ENCODE measurements at places on chromosomes 1 and 21.

GRCh38 chr1:221758455-221758854 lies 16.6 kb upstream of the DUSP10 start:
- DNase-seq, result no peak

DNA sequence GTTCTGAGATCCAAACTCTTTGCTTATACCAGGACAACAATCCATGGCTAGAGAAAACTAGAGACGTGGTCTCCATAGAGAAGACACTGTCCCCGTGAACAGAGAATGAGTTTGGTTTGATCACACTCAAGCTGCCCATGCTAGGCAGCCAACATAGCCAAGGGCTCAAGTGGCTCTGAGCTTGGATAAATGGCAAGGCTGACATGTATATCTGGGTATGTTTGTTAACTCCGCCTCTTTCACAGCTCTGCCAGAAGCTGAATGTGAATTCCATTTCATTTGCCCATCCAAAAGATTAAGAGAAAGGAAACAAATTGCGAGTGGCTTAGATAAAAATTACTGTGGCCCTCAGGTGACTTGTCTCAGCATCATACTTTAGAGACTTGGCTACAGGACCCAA lies 38.0 kb downstream of the ILDR2 start:
- no peak for DNase-seq

DNA sequence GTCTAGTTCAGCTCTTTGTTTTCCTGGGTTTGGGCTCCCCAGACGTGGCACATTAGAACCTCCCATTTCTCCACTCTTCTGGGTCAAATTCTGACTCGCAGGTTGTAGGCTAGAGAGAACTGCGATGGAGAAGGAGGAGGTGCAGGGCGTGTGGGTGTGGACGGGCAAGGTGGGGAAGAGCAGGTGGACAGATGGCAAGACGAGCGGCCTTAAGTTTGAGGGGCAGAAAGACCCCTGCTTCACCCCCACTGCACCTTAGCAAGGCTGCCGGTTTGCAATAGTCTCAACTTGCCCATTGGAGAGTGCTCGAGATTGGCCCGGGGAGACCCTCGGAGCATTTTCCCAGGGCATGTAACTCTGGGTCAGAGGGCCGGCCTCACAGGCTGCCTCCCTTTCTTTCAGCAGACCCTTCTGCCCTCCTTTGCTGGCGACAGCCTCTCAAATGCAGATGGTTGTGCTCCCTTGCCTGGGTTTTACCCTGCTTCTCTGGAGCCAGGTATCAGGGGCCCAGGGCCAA lies 1.7 kb downstream of the IL24 start:
- DNase-seq, result no peak

DNA sequence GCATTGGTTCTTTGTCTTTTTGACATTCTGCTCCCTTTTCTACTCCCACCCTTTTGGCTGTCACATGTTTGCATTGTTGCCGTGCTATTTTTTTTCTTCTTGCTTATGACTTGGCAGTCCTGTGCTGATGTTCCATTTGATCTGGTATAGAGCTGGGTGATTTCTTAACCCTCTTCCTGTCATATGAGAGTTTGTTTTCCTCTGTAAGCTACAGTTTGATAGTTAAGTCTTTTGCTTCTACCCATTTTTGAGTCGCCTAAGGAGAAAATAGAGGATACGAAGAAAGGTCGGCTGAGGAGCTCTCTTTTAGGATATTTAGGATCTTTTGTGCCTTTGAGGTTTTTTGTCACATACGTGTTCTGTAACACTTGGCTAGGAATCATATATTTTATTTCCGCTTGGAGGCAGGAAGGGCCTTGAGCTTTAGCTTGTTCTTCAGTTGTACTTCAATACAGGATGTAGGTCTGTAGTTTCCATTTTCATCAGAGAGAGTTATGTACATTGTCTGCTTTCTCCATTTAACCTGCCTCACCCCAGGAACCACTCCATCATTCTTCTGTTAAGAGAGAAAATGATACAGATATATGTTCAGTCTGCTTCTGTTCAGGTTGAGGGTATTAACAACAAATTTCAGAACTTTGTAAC lies 150.7 kb downstream of the BACH1 start:
- DNase-seq, result no peak

GRCh38 chr1:64194168-64195080 lies 9.0 kb upstream of the UBE2U start:
- no peak for DNase-seq

GRCh38 chr1:67217938-67218337 lies 51.7 kb downstream of the IL23R start:
- no peak for DNase-seq

GRCh38 chr1:50271968-50272578 lies 151.2 kb downstream of the DMRTA2 start:
- no peak for DNase-seq

DNA sequence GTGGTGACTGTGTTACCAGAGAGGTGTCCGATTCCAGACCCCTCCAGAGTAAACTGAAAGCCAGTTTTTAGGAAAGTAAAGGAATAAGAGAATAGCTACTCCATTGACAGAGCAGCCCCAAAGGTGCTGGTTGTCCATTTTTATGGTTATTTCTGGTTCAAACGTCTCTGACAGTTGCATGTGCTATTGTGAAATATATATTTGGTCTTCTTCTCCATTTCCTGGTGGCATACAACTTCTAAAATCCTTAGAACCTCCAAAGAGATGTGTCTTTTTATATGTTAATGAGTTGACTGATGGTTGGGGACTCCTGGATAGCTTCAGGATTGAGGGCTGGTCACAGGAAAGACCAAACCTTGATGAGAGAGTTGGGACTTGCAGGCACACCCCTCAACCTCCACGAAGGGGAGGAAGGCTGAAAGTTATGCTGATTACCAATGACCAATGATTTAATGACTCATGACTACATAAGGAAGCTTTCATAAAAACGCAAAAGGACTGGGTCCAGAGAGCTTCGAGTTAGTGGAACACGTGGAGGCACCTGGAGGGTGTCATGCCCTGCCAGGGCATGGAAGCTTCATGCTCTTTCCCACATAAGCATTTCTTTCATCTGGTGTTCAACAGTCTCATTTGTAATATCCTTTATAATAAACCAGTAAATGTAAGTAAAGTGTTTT lies 100.7 kb downstream of the SLC16A1 start:
- DNase-seq, result no peak

DNA sequence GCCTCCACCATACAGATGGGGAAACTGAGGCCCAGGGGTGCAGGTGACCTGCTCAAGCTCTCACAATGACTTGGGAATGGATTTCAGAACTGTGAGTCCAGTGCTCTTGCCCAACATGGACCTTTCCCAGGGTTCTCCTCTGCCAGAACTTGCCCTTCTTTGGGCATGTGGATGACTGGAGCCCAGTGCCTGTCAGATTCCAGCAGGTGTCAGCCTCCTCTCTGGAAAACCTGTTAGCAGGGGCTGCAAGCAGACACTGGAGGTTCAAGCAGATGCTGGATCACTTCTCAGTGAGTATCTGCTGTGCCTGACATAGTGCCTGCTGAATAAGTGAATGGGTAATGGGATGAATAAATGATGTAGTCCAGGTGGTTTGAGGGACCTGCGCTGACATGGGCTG lies 314.2 kb upstream of the POU3F1 start:
- no peak for DNase-seq

DNA sequence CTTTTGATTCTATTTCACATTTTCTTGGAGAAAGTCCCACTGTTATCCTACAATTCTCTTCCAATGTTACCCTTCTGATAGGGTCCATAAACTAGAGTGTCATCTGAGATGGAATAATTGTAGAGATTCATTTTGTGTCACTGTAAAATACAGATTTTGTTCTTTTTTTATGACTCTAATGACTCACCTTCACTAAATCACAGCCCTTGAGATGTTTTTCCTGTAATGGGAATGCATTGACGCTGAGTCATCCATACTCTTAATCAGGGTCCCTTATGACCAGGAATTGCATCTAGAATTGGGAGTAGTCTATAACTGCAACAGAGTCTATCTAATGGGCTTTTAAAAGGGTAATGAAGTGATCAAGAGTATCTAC lies 315.5 kb downstream of the TGFB2 start:
- DNase-seq, result no peak

DNA sequence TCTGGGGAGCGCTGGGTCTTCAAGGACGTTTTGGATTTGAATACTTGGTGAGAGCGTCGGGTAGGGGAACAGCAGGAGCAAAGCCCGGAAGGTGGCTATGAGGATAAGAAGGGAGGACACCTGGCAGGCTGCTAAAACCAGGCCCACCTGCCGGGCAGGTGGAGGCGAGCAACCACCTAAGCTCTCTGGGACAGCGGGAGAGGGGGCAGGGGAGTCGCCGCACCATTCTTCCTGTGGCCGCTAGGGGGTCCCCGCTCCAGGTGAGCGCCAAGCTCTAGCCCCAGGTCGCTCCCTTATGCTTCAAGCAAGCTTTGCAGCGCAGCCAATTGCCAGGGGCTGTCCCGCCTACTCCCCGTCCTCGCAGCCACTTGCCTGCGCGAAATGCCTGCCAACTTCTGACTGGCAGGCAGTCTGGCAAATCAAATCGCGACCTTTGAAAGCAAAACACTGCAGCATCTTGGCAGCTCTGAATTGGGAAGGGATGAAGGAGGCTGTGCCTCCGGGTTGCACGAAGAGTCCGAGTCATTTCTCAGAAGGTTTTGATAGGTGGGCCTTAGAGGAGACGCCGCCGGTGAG lies at the start of gene NIPAL3:
NIPAL3 (plus strand) TSS at position 469 of the 576 bp plus-strand sequence. CDS start 3,746 bp downstream, outside the sequence.
- DNase-seq, result peak; percentile 89

DNA sequence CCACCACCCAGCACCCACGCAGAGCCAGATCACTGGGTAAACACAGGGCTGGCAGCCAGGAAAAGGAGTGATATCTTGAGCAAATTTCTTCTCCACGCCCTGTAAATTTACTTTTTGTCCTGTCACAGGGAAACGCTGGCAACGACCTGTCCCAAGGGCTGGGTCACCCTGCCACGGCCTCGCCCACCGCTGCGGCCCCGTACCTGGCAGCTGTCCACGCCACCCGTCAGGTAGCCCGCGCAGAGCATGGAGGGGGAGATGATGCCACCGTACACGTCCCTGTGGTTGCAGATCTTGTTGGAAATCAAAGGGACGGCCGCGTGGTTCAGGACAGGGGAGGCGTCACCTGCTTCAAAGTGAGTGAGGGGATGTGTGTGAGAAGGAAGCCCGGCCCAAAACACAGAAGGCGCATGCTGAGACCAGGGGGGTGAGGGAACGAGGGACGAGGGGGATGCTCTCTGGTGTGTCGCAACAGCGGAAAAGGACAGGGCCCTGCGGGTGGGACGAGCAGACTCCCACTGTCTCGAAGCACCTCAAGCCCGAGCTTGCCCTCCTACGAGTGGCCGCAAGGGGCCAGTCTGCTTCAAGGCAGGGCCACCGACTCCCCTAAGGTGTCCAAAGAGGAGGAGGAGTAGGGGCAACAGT lies 10.1 kb upstream of the TFF1 start:
- no peak for DNase-seq

- no peak for DNase-seq
These were observed 32.3 kb downstream of the CHRM3 start for GRCh38 chr1:239418681-239419080.

DNA sequence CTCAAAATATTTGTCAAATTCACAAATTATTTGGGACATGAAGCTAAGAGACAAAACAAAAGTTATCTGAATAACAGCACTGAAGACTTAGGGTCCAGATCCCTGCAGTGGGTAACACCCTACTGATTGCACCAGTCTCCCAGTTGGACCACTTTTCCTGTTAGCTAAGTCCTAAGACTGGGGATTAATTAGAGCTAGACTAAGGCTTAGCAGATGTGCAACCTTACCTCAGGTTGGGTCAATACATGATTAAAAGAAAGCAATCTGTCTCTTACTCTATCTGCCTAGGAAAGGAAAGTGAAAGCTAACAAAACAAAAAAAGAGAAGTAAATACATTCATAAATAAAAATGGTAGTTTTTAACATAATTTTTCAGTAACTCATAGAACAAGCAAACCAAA lies 737.2 kb upstream of the CHRM3 start:
- DNase-seq, result no peak

GRCh38 chr1:21212126-21212525 lies 35.4 kb upstream of the EIF4G3 start:
- DNase-seq, result no peak

GRCh38 chr1:26597629-26598039 lies 68.1 kb downstream of the RPS6KA1 start:
- no peak for DNase-seq

DNA sequence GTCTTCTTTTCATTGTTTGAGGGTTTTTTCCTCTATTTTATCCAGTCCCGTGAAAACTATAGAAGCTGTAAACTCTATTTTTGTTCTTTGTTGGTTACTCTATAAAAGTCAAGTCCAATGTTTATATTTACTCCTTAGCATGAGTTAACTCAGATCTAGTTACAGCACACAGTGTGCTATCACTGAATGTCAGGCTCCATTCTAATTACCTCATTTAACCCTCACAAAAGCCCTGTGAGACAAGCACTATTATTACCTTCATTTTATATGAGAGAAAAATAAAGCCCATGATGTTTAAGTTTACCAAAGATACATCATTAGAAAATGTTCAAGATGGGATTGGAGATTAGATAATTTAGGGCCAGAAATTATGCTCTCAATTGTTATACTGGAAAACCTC lies 251.4 kb upstream of the SNX7 start:
- DNase-seq, result no peak

DNA sequence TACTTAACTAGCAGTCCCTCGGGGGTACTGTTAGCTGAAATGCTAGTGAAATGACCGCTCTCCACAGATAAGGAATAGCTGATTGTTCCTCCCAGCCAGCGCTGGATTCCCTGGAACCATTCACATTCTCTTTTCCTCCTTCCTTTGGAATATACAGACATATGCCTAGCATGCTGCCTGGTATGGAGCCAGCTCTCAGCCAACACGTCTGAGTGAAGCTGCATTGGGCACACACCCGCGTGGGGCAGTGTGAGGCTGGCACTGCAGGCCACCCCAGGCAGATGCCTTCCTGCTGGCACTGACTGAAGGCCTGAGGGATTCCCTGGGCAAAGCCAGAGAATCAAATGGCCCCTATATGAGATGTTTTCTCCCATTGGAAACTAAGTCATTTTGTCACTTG lies 66.7 kb downstream of the TLR5 start:
- no peak for DNase-seq

- DNase-seq, result no peak
These were observed 403.7 kb upstream of the B3GALT2 start for GRCh38 chr1:193590102-193590501.

GRCh38 chr21:43207868-43208267 lies 39.1 kb downstream of the CRYAA start:
- DNase-seq, result no peak
